ENCODE measurements at places on chromosomes 7 and 10. TPM values are rescaled to one million over a fixed set of nuclear protein-coding genes. Genes with fewer than 3 reads are reported as not detected.

CPVL gene
- 34.1 TPM for total RNA-seq

GRCh38 chr7:41793556-41793955 lies 90.7 kb upstream of the INHBA start:
- no peak for DNase-seq

DNA sequence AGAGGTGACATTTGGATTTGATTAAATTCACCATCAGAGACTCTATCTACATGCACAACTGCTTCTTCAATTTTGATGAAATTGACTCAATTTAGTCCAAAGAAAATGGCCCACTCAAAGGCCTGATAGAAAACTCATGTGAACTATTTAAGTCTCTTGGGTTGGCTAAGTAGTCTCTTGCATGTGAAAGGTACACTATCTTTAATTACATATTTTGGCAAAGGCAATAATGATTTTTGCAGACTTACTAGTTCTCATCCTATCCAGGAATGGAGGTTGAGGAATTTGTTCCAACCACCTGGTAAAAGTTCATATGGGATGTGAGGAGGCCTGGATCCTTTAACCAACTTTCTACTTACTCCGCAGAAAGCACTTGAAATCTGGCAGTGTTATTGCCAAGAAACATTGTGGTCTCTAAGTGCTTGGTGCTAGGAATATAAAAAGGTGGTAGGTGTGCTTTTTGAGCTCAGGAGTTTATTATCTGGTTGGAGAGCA lies 618.6 kb upstream of the MKI67 start:
- DNase-seq = no peak

FRAT1 gene
- total RNA-seq = 5.2 TPM

CTNNA3 gene
- 0.61 TPM for total RNA-seq

DNA sequence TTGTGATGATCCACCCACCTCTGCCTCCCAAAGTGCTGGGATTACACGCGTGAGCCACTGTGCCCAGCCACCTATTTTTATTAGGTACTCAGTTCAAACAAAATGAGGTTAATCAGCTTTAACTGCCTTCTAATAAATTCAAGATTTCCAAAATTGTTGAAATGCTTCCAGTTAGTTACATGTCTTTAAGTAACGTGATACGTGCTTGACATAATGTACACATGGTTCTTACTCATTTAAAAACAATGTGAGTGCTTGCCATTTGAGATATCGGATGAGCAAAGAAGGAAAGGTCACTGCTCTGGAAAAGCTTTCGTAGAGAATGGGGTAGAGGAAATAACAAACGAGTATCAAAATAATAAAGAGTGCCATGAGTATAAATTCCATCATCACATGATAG lies 83.6 kb downstream of the KMT2E start:
- no peak for DNase-seq

DNA sequence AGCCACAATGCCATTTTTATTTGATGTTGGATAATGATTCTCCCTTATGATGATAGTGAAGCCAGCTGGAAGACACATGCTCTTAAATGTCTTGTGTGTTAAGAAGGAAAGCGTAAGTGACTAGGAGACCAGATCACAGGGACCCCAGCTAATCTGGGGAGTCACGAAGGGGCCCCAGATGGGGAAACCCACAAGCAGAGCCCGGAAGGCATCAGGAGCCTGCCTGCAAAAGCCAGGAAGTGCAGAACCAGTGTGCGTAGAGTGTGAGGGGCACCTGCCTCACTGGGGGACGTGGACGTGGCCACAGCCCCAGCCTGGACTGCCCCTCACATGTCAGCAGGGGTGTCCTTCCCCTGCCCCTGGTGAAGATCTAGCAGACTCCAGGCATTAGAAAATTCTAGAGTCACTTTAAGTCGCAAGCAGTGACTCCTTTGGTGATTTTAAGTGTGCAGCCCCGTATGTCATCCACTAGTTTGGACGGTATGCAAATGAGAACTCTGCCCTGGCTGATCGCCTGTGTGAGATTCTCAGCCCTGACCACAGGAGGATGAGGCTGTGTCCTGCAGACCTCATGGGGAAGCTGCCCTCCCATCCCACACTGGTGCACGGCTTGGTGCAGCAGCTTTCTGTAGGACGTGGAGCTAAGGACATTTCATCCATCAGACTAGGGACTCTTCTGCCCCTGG lies 243.0 kb downstream of the WDR37 start:
- DNase-seq = no peak

All from esophagus squamous epithelium (tissue), 5 donors.